ENCODE measurements at places on chromosomes 4 and X. TPM values are rescaled to one million over a fixed set of nuclear protein-coding genes. Genes with fewer than 3 reads are reported as not detected.

Gene MSANTD1
- total RNA-seq, result 10.6 TPM

Gene FHDC1
- 2.6 TPM for total RNA-seq

Gene LNX1
- 30.8 TPM for total RNA-seq

Gene UCHL1
- total RNA-seq, result 23.6 TPM

Gene PPBP
- total RNA-seq, result 22.6 TPM

Gene KIAA1210
- 0.24 TPM for total RNA-seq

Gene ADGRG4
- total RNA-seq, result 0.72 TPM

Gene TRIM75
- 1.2 TPM for total RNA-seq

Measured in umbilical cord (tissue), 2 donors.